Left ventricle myocardium inferior (tissue), 1 donor: ENCODE measurements at places on chromosomes 2 and 18.
A peak's percentile ranks its signal among the peaks of the same experiment; 100 is the strongest.

- no peak overlapping the region for H3K4me3 ChIP-seq
- H3K4me1 ChIP-seq = peaks cover 21% of the 10 kb centered on the region
- no peaks in the 10 kb centered on the region for H3K36me3 ChIP-seq
- H3K27ac ChIP-seq = no peak overlapping the region
- H3K27me3 ChIP-seq = no peaks in the 10 kb centered on the region
Observed at GRCh38 chr18:8471372-8471771, 137.9 kb upstream of the RAB12 start.

- H3K4me1 ChIP-seq = peaks cover 3% of the 10 kb centered on the region
- no peak overlapping the region for H3K27ac ChIP-seq
- no peaks in the 10 kb centered on the region for H3K36me3 ChIP-seq
- DNase-seq = no peak
- no peaks in the 10 kb centered on the region for H3K27me3 ChIP-seq
Observed at GRCh38 chr2:7703048-7703447, 785.8 kb downstream of the RNF144A start.

DNA sequence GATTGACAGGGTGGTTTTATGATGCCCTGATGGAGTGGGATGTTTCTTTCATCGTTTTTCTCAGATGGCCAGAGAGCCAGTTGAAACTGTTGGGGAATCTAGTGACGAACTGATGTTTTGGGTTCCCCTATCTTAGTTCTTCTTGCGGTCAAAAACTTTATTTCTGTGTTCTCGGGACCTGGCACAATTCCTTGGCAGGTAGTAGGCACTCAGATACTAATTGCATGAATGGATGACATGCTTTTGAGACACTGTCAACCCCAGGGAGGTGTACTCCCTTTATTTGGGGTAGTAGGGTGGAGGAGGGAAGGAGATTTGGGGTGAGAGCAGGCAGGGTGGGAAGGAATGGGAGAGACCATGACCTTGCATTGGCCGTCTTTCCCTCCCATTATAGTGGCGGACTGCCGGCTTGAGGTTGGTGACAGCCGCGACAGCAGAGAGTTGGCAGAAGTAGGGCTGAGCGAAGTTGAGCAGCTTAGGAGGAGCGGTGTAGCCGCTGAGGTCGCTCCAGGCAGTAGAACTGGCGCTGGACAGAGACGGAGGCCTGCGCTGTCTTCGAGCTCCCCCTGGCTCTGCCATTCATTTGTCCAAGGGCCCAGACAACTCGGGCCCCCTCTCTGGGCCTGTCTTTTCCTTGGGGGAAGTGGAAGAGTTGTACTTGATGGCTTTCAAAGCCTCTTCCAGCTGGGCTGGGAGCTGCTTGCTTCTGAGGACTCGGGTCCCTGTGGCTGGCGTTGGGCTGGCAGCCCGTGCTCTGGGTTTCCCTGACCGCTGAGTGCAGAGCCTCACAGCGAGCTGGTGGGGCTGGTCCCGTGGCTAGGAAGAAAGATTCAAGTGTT is 2.6 kb downstream of the TET3 start:
- DNase-seq = peak; percentile 46
- no peak overlapping the region for H3K27ac ChIP-seq
- H3K36me3 ChIP-seq = no peaks in the 10 kb centered on the region
- H3K4me3 ChIP-seq = peak overlapping the region; percentile 74
- no peaks in the 10 kb centered on the region for H3K27me3 ChIP-seq
- H3K4me1 ChIP-seq = peaks cover 53% of the 10 kb centered on the region

DNA sequence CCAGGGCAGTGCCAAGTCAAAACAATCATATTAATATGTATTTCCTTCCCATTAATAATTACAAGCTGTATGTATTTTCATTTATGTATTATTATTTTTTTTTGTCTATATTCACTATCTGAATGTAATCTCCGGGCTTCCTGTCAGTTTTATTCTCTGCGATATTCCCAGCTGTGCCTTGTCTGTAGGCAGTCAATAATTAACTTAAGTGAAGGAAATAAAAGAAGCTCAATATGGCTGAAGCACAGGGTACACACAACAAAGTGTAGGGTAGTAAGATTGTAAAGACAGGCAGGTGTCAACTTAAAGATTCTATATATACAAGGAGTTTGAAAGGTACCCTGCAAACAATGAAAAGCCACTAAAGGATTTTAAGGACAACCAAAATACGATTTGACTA is 122.9 kb downstream of the ROCK1 start:
- no peak overlapping the region for H3K27ac ChIP-seq
- peaks cover 79% of the 10 kb centered on the region for H3K36me3 ChIP-seq
- H3K4me3 ChIP-seq = no peak overlapping the region
- H3K4me1 ChIP-seq = no peaks in the 10 kb centered on the region
- no peak for DNase-seq

GRCh38 chr2:12424809-12425208 is 291.9 kb upstream of the TRIB2 start:
- no peak overlapping the region for H3K27ac ChIP-seq
- no peaks in the 10 kb centered on the region for H3K27me3 ChIP-seq
- H3K36me3 ChIP-seq = no peaks in the 10 kb centered on the region
- peaks cover 5% of the 10 kb centered on the region for H3K4me1 ChIP-seq
- peak; percentile 46 for DNase-seq

DNA sequence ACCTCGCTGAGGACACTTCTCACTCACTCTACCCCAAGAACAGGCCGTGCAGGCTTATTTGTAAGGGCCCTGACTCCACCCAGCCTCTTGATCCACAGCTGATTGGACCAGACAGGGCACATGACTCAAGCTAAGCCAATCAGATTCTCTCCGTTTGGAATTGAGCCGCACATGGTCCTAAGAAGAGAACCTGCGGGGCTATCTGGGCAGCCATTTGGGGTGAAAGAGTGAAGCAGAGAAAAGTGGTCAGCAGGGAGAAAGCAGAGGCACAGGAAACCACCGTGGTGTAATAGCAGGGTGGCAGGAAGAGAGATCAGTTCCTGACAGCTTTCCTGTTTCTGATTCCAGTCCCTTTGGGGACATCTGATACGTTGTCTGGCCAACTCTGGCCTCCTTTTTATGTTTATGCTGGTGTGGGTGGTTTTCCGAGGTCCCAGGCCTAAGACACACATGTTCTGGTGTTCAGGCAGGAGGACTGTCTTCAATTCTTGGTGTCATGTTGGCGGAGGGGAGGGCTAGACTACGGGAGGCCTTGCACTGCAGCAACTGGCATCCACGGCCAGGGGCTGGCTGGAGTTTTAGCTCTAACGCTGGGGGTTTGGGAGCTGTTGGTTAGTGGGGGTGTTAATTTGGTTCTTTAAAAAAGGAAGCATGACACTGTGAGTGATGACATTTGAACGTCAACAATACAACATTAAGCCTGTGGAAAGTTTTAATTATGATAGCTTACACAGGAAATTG is 26.1 kb upstream of the SPTBN1 start:
- no peak for DNase-seq
- no peaks in the 10 kb centered on the region for H3K36me3 ChIP-seq
- H3K27me3 ChIP-seq = no peaks in the 10 kb centered on the region
- no peak overlapping the region for H3K4me3 ChIP-seq
- H3K4me1 ChIP-seq = peaks cover 79% of the 10 kb centered on the region

GRCh38 chr2:189880832-189881492 is 96.7 kb downstream of the PMS1 start:
- no peaks in the 10 kb centered on the region for H3K4me1 ChIP-seq
- peaks cover 9% of the 10 kb centered on the region for H3K36me3 ChIP-seq
- no peak overlapping the region for H3K27ac ChIP-seq
- no peaks in the 10 kb centered on the region for H3K27me3 ChIP-seq
- no peak overlapping the region for H3K4me3 ChIP-seq

DNA sequence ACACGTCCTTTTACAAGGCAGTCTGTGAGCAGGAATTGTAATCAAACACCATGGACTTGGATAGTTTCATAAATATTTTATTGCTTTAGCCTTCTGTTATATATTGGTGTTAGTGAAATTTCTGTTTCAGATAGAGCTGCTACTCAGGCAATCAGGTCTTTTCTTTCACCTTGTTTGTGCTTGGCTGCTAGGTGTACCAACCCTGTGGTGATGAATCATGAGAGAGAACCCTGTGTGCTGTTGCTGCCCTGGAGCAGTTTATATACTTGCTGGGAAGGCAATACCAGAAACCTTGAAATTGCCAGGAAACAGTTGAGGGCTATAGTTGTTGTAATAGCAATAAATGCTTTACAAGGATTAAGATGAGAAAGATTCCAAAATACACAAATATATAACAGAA is 84.5 kb downstream of the FSHR start:
- H3K36me3 ChIP-seq = no peaks in the 10 kb centered on the region
- H3K27ac ChIP-seq = no peak overlapping the region

GRCh38 chr2:231258701-231259100 is 60.3 kb downstream of the ARMC9 start:
- H3K27ac ChIP-seq = no peak overlapping the region
- H3K36me3 ChIP-seq = peaks cover 7% of the 10 kb centered on the region
- no peaks in the 10 kb centered on the region for H3K4me1 ChIP-seq
- no peak for DNase-seq

DNA sequence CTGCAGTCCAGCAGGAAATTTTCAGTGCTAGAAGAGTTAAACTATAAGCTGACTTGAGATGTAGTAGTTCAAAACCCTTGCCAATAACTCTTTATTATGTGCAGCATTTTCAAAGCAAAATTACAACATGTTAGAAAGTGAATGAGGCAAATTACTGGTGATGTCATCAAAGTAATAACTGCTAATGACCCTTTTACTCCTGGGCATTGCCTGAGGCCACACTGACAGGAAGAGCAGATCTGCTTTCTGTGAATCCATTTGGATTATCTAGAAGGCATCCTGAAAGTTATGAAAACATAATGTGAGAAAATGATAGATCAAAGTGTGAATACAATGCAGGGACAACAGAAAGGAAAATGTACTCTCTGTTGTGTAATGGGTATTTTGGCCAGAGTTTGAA is 139.6 kb upstream of the TRIB2 start:
- H3K4me3 ChIP-seq = no peak overlapping the region
- no peaks in the 10 kb centered on the region for H3K27me3 ChIP-seq
- no peaks in the 10 kb centered on the region for H3K36me3 ChIP-seq

DNA sequence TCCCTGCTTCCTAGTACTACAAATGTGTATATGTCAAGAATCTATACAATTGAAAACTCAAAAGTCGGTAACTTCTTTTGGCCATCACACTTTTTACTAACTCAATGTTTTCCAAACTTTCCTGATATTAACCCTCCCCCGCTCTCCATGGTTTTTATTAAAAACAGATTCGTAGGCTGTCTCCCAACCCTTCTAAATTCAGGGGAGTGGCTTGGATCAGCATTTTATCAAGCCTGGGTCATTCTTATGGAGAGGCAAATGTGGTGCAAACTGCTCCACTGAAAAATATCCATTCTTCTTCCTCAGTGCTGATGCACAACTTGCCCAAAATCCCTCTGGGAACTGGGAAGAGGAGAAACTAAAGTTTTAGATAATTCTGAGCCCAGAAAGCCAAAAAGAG is 134.2 kb downstream of the RIF1 start:
- DNase-seq = no peak
- H3K4me3 ChIP-seq = no peak overlapping the region
- H3K27ac ChIP-seq = no peak overlapping the region
- H3K27me3 ChIP-seq = no peaks in the 10 kb centered on the region

- H3K36me3 ChIP-seq = no peaks in the 10 kb centered on the region
- DNase-seq = no peak
- no peak overlapping the region for H3K27ac ChIP-seq
- no peaks in the 10 kb centered on the region for H3K27me3 ChIP-seq
- no peaks in the 10 kb centered on the region for H3K4me1 ChIP-seq
- no peak overlapping the region for H3K4me3 ChIP-seq
Observed at GRCh38 chr2:220246386-220246785, 619.0 kb downstream of the SLC4A3 start.

- peaks cover 38% of the 10 kb centered on the region for H3K36me3 ChIP-seq
- peaks cover 37% of the 10 kb centered on the region for H3K4me1 ChIP-seq
- H3K27me3 ChIP-seq = no peaks in the 10 kb centered on the region
- H3K4me3 ChIP-seq = no peak overlapping the region
- peak; percentile 79 for DNase-seq
- H3K27ac ChIP-seq = no peak overlapping the region
Observed at GRCh38 chr2:11764359-11764758, 17.9 kb downstream of the LPIN1 start.

DNA sequence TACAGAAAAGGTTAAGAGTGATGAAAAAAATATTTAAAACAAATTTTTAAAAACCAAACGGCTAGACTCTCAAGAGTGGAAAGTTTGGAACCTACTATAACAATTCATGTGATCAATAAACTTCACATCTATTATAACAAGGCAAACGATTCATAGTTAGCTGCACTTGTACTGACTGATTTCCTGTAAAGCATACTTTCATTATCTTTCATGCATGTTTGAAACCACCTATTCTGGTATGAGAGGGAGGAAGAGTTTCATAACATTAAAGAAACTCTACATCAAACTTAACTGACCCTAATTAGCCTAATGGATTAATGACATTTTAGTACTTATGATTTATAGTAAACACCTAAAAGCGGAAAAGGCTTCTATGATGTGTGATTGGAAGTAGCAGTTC is 43.7 kb upstream of the VWC2L start:
- no peaks in the 10 kb centered on the region for H3K27me3 ChIP-seq
- H3K4me3 ChIP-seq = no peak overlapping the region

DNA sequence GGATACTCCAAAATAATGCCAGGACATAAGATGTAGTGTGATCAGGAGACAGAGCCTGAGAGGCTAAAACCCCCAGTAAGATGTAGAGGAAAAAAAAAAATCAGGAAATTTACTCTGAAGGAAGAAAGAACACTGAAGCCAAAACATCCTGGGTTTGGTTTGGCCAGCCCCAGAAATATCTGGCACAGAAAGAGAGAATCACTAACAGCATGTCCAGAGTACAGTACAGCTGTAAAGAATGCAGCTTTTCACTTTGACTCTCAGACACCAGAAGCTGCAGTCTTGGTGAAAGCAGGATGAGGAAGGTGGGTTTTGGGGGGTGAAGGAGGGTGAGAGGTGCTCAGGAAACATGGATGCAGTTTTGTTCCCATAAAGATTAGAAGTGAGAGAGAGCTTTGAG is 1577.7 kb upstream of the ACVR2A start:
- H3K27me3 ChIP-seq = no peaks in the 10 kb centered on the region
- DNase-seq = no peak
- H3K27ac ChIP-seq = no peak overlapping the region
- H3K4me3 ChIP-seq = no peak overlapping the region
- no peaks in the 10 kb centered on the region for H3K4me1 ChIP-seq
- H3K36me3 ChIP-seq = no peaks in the 10 kb centered on the region

DNA sequence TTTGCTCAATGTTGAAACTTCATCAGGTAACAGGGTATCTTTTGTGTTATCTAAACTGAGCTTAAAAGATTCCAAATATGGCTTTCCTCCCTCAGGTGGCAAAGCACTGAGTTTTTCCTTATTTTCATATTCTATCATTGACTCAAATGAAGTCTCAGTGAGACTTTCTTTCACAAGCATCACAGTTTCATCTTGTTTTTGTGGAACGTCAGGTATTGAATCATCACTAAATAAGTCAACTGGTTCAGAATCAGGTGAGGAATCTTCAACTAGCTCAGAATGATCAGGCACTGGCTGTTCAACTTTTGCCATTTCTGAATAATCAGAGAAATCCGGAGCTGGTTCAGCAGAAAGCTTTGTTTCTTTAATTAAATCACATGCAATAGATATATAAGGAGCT is 24.6 kb downstream of the RTN4 start:
- no peaks in the 10 kb centered on the region for H3K36me3 ChIP-seq
- peaks cover 60% of the 10 kb centered on the region for H3K4me1 ChIP-seq
- no peaks in the 10 kb centered on the region for H3K27me3 ChIP-seq
- no peak for DNase-seq
